T-helper 9 cell (primary cell): ENCODE measurements at places on chromosomes 2 and 18.

DNA sequence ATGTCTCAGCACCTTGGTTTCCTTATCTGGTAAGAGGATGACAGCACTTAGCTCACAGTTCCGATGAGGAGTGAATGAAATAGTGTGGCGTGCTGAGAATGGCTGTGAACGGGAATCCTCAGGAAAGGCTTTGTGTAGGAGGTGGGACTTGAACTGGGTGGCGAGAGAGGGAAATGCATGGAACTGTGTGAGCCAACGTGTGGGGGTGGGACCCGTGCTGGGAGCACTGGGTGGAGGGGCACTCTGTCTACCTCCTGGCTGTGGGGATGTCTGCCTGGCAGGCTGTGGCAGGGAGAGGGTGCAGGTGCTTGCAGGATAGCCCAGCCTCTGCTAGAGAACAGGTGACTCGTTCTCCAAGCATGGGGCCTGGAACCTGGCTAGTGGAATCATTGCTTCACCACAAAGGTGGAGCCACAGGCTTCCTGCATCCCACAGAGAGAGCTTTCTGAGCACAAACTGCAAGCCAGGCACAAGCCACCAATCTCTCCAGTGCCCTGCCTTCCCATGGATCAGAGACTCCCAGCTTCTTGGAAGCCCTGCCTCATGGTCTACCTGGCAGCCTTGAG, 145.2 kb downstream of the CELF4 start:
- no peak for DNase-seq

- no peak for DNase-seq
Observed at GRCh38 chr2:240789501-240790369, 30.3 kb downstream of the KIF1A start.

- no peak for DNase-seq
Observed at GRCh38 chr2:17579605-17580318, 39.3 kb downstream of the VSNL1 start.

DNA sequence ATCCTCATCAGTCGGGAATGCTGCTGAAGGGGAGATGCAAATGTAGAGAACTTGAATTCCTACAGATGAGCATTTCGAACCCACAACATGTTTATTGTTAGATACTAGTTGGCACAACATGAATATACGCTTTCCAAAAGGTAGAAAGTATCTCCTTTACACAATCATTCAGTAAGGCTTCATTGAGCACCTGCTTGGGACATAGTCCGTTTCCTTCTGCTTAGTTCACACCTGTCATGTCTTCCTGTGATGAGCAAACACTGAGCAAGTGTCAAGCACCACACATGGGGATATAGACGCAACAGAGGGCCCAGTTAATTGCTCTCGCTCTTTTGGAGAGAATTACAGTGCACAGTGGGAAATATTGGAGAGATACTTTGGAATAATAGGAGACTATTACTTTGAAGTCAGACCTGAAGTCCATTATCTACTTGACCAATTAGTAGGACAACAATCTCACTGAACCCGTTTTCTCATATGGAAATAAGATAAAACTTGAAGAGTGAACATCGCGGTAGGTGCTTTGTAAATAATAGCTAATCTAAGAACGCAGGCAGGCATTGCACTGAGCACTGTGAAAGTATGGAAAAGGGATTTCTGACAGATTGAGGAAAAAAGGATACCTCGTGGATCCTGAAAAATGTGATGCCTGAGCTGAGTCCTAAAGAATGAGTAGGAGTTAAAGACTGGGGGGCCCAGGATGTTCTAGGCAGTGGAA, 1.2 kb downstream of the CPSF3 start:
- no peak for DNase-seq

DNA sequence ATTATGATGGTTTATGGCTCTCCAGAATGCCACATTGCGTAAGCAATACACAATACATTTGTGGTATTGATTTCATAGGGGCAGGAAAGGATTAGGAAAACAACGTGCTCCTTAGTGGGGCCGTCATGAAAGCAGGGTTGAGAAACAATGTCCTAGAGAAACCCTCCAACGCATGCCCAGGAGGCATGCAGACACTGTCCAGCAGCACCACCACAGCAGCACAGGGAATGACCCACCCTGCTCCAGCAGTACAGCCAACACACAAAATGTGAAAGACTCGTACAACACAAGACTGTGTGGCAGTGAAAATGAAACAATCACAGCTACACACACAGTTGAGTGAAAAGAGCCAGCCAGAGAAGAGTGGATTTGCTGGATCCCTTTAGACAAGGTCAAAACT, 66.3 kb downstream of the FAM168B start:
- no peak for DNase-seq

DNA sequence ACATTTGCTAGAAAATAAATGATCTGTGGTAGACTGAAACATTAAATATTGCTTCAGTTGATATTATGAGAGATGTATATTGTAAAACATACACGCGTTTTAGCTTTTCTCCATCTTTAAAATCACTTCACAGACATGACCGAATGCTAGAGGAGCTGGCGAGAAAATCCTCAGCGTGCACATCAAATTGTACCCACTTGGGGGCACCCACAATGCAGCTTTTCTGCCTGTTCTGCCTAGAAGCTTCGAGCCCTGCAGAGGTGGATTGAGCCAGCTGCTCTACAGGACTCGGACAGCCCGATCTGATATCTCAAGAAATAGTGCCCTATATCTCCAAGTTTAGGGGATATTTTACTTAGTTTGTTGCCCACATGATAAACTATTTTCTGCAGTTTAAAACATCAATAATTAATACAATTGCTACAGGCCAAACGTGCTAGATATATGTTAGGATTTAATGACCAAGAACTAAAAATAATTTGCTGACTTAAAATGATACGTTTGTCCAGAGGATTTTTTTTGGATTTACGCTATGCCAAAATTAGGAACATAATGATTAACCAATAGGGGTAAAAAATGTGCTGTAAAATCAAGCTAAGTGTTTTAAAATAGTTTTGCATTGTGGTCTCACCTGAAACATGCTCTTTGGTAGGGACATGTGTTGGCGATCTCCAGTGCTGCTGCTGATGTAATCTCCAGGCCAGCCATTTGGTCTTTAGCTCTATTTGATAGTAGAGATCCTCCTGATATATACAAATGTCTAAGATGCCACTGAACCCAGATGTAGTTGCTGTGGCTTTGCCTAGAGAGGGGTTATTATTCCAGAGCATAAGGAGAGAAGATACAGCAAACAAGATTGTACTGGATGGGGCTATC, 22.3 kb upstream of the ATP5MC3 start:
- peak; percentile 10 for DNase-seq

- no peak for DNase-seq
Observed at GRCh38 chr2:27312152-27312551, 3.9 kb upstream of the UCN start.

GRCh38 chr18:75639472-75639831, 211.9 kb upstream of the SMIM21 start:
- no peak for DNase-seq
